ENCODE measurements at places on chromosomes 12 and 14.

- DNase-seq = no peak
Observed at GRCh38 chr12:71438670-71439361, 782 bp upstream of the LGR5 start.

DNA sequence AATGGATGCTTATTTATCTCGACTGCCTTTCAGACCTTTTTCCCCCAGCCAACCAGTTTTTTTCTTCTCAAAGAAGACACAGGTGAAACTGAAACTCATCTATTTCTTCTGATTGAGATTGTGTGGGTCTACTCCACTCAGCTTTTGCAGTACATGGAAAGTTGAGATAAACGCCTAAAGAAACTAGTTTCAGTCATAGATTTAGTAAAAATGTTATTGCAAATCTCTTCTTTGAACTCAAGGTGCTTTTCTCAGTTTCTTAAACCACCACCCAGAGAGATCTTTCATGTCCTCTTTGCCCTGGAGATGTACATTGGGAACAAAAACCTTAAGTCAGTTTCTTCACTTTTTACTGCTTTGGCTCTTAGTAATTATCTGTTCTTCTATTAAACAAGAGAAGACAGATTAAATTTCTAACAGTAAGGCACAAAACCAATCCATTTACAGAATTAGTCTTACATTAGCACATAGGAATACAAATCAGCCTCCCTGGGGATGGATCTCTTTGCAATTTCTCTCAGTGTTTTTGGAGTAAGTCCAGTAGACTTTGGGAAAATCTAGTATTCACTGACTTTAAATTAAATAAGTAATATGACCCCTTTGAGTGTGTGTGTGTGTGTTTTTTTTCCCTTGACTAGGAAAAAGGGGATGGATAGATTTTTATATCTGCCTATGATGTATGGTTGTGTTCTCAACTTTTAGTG, 11.6 kb downstream of the FBXW8 start:
- no peak for DNase-seq

DNA sequence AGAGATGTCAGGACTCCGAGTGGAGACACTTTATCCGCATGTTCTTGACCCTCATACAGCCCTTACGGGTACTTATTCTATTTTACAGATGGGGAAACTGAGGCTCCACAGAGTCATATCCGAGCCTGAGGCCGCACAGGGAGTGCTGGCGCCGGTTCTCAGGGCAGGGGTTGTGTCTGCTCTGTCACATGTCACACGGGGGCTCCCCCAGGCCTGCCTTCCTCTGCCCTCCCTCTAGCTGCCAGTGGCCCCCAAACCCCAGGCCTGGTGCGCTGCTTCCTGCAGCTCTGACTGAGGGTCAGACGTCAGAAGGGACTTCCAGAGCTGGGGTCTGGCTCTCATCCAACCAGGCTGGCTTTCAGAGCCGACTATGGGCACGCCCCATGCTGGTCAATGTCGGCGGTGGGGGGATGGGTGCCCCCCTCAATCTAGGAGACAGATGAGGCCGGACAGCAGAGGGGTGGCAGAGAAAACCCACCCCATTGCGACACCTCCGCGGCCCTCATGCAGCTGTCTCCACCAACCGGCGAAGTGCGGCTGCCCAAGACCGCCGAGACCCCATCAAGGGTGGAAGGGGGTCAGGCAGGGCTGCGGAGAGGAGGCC, 811 bp upstream of the INF2 start:
- no peak for DNase-seq

DNA sequence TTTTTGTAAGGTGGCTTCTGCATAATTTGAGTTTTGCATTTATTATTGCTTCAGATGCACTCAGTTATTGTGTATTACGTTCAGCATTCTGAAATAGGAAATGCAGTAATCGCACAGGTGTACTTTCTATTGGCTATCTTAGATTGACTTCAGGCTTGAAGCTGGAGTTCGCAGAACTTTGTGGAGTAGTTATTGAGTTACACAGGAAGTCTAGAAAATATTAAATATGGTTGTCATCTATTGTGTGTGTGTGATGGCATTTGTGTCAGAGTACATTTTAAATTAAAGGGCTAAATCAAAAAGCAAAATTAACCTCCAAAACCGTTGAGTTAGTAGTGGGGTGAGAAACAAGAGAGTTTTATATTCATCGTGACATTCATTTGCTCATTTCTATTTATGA, 2.7 kb downstream of the ARID2 start:
- DNase-seq = no peak

- DNase-seq = no peak
Observed at GRCh38 chr12:42638011-42638410, 48.5 kb upstream of the PRICKLE1 start.

DNA sequence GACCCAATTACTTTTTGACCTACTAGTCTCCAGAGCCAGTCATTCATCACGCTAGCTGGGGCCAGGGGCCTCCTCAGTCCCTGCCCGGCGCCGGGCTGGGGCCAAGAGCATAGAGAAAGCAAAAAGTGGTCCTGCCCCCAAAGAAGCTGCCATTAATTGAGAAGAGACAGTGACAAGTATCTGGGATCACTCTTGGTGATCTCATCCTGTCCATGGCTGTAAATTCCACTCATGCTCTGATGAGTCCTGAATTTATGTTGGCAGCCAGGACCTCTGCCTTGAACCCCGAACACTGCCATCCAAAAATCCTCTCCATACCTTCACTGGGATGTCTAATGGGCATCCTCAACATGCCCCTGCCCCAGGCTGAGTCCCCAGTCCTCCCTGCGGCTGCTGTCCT, 34.4 kb upstream of the DLK1 start:
- DNase-seq = no peak

GRCh38 chr12:109308534-109309380, at the start of gene FOXN4:
Gene FOXN4, minus strand, starts transcription at chr12:109309284. Its CDS starts 963 bp downstream, at chr12:109308321.
- DNase-seq = no peak

GRCh38 chr14:105398726-105399465, 558 bp downstream of the TEX22 start:
- no peak for DNase-seq

DNA sequence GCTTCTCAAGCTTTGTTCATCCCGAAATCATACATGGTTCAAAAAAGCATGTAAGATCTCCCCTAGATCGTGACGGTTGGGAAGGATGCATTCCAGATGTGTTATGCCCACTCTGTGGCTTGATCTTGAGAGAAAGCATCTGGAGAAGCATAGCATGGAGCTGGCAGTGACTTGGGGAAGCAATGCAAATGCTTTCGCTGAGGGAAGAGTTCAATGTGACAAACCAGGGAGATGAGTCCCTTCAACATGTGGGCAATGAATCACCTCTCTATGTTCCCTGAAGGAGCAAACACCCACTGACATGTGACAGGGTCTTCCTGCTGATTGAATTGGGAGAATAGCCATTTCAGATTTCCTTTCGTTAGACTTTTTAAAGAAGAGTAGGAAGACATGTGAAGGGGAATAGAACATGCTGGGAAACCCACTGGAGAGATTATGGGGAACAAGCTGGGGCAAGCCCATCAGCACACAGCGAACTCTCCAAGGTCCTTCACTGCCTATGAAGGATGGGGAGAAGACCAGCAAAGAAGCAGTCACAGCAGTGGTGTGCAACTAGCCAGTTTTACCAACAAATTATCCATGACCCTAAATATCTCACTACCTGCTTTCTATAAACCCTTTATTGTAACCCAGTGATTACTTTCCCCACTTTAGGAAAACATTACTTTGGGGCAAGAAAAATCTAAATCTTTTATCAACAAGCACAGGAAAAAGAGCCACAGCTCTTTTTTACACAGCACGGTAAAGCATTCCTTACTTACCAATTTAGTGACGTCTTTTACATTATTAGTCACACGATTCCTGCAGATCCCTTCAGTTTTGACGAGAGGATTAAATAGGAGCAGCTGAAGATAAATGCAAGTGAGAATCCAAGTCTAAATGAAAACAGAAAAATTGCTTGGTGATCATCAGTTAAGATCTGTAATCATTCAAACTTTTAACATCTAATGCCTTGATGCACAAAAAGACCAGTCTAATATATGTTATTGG, 35.0 kb downstream of the KITLG start:
- no peak for DNase-seq

DNA sequence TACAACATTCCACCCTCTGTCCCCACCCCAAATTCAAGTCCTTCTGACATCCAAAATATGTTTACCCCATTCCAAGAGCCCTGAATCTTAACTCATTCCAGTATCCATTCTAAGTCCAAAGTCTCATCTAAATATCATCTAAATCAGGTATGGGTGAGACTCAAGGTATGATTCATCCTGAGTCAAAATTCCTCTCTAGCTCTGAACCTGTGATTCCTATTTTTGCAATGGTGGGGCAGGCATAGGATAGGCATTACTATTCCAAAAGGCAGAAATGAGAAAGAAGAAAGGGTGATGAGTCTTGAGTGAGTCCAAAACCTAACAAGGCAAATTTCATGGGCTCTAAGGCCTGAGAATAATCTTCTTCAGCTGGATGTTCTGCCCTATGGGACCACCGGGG, 140.3 kb upstream of the FAR2 start:
- no peak for DNase-seq

- DNase-seq = no peak
Observed at GRCh38 chr12:105013892-105014291, 27.8 kb downstream of the NOPCHAP1 start.

DNA sequence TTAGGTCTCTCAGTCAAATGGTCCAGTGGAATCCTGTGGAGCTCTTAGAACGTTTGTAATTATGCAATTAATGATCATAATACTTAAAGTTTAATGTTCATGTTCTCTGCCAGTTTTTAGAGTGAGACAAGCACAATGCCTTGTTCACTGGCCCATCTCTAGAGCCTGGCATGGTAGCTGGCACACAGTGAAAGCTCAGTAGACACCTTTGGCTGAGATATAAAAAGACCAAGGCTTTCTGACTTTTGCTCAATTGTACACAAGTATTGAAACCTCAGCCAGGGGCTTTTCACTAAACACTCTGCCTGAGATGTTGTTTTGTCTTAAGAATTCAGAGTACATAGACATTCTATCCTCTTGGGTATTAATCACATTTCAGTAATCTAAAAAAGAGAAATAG, 241.8 kb upstream of the ATP2B1 start:
- no peak for DNase-seq

DNA sequence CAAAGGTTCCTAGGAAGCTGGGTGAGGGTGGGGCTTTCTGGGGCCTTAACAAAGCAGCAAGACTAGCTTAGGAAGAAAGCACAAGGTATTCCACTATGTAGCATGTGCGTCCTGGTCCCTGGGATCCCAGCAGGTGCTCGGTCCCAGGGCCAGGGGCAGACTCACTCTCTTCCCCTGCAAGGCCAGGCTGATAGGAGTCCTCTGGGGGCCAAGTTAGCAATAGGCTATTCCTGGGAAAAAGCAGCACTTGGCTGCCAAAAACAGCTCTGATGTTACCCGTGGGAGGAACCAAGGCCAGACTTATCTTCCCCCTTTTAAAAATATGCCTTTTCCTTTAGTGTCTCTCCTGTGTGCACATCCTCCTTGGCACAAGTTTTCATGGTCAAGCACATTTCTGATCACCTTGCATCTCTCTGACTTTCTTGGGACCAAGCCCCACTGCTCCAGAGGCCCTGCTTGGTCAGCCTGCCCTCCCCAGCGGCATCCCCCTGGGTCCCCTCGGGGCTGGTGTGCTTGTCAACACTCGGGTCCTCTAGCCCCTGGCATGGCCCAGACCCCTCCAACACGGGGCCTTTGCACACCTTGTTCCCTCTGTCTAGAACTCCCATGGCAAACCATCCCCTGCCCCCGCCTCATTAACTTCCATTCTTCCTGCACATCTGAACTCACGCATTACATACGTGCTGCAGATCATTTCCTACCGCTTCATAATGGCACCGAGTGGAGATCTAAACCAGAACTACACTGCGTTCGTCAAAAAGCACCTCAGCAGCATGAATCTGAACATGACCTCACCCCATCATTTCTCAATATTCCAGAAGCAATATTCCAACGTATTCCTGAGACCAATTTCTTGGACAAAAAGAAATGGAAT, 21.9 kb downstream of the CCDC92 start:
- DNase-seq = no peak
